ENCODE measurements at places on chromosomes 12 and 14.

DNA sequence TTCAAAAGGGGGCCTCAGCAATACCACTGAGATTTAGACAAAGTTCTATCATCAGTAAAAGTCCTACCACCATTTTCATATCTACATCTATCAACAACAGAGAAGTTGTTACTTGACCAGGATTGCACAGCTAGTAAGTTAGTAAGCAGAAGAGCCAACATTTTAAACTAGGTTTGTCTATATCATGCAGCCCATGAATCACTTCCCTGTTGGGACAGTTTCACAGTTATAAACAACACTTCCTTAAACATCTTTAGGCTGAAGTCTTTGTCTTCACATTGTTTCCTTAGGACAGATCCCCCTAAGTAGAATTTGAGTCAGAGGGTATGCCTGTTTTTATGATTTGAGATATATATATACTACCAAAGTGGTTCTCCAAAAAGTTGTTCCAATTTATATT is 68.5 kb downstream of the DAO start:
- DNase-seq = no peak
- H3K36me3 ChIP-seq = no peaks in the 10 kb centered on the region
- no peak overlapping the region for H3K27ac ChIP-seq

GRCh38 chr14:25537846-25538455 is 488.0 kb upstream of the STXBP6 start:
- peak; percentile 49 for DNase-seq
- no peaks in the 10 kb centered on the region for H3K36me3 ChIP-seq
- H3K27me3 ChIP-seq = no peaks in the 10 kb centered on the region
- H3K27ac ChIP-seq = no peak overlapping the region
- H3K4me1 ChIP-seq = no peaks in the 10 kb centered on the region
- H3K4me3 ChIP-seq = no peak overlapping the region

DNA sequence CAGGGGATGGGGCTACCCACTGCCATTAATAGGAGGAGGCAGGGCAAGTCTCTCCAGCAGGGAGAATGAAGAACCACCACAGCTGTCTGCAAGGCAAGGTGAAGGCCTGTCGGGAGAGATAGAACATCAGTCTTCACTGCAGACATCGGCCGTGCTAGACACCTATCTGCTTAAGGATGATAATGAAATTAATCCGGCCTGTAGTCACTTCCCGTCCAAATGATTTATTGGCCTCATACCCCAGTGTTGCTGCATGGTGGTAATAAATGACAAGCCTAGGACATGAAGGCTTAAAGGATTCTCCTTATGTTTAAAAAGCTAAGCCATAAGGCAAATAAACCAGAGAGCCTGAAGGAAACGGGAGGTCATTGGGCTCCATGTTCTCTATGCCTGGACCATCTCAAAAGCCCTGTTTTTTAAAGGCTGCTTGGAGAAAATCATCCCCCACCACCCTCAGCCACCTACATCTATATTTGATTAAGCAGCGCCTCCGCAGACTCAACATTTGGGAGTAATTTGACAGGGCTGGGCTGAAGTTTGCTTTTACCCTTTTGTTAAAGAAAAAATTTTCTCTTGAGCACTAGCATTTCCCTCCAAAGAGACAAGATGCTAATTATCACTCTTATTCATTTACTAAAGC is 137.7 kb downstream of the PLXNC1 start:
- no peaks in the 10 kb centered on the region for H3K27me3 ChIP-seq
- DNase-seq = no peak
- H3K4me3 ChIP-seq = no peak overlapping the region

DNA sequence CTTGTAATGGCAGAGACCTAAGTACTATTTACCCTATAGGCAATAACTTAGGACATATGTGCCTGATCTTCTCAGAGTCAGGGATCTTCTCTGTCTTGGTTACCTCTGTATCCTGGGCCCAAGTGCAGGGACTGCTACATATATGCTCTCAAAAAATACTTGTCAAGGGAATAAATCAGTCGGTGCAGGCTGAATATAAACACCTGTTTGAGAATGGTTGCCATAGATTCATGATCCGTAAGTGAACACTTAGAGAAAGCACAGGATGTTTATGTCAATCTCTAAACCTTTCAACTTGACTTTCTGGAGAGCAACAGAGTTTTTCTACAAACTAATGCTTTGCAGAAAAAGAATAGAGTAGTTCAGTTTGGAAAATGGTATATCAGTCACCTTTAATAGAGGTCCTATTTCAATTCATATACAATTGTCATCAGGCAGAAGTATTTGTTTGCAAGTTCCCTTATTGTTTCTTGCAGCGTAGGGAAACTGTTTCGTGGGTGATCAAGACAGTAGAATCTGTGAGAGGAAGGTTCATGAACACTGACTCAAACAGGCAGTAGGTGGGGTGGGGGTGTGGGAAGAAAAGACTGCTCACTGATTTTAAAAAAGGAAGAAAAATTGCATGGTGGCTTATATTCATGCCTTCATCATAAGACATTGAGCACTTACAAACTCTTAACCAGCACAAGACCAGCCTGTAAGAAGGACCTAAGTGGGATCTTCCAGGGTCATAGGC is 6.0 kb upstream of the UBE2N start:
- no peaks in the 10 kb centered on the region for H3K36me3 ChIP-seq
- no peaks in the 10 kb centered on the region for H3K27me3 ChIP-seq
- no peak overlapping the region for H3K27ac ChIP-seq
- H3K4me3 ChIP-seq = no peak overlapping the region
- peaks cover 24% of the 10 kb centered on the region for H3K4me1 ChIP-seq
- DNase-seq = peak; percentile 30

DNA sequence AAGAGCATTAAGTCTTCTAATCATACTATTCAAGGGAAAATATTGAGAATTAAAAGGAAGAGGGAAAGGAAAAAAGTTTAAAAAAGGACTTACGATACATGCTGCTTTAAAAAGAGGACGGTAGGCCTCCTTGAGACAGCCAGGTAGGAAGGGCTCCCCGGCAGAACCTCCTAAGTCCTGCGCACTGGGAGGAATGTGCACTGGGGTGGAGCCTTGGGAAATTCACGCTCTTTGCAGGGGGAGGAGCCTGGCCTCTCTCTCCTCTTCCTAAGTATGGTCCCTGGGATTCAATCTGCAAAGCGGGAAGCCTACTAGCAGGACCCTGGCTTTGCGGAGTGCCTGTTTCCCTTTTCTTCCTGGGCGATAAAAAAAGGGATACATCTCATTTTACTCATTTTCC is 553.0 kb downstream of the RPS29 start:
- H3K4me3 ChIP-seq = no peak overlapping the region
- no peak overlapping the region for H3K27ac ChIP-seq
- DNase-seq = no peak
- H3K4me1 ChIP-seq = no peaks in the 10 kb centered on the region

GRCh38 chr14:31977001-31977556 is 100.0 kb upstream of the ARHGAP5 start:
- no peaks in the 10 kb centered on the region for H3K36me3 ChIP-seq
- H3K27me3 ChIP-seq = peaks cover under 1% of the 10 kb centered on the region
- H3K27ac ChIP-seq = no peak overlapping the region
- H3K4me3 ChIP-seq = no peak overlapping the region
- DNase-seq = no peak
- no peaks in the 10 kb centered on the region for H3K4me1 ChIP-seq

DNA sequence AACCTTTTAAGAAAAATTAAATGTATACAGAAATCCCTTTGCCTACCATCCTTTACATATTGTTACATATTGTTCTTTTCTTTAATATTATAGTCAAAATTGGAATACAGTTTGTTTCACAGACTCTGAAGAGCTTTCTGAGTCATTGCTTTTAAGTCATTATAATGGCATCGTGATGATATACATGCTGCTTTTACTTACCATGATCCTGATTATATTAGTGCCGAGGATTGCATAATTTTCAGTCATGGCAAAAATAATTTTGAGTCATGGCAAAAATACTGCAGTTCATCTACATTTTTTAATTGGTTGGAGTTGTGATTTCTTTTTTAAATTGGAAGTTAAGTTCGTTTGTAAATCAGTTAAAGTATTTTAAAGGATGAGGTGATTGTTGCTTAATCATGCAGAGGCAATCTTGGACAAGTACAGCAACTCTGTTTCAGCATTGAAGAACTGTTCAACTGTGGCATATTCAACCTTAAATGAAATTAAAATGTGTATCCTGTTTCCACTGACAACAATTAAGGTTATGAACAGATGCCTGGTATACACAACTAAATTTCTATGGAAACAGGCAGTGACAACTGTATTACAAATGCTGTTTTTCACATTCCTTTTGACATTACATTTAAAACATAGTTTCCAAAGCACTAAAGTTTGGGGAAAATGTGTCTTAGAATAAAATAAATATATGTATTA is 142.3 kb downstream of the PCNX1 start:
- H3K4me3 ChIP-seq = no peak overlapping the region
- no peak for DNase-seq
- peaks cover 33% of the 10 kb centered on the region for H3K36me3 ChIP-seq
- peaks cover 2% of the 10 kb centered on the region for H3K4me1 ChIP-seq

Measured in activated CD8-positive, alpha-beta T cell treated with anti-CD3 and anti-CD28 coated beads for 36 hours (primary cell).